ENCODE measurements at places on chromosomes 6 and 20. TPM values are rescaled to one million over a fixed set of nuclear protein-coding genes. Genes with fewer than 3 reads are reported as not detected.

GRCh38 chr6:161634916-161635315 is 361.1 kb upstream of the AGPAT4 start:
- DNase-seq = no peak

DNA sequence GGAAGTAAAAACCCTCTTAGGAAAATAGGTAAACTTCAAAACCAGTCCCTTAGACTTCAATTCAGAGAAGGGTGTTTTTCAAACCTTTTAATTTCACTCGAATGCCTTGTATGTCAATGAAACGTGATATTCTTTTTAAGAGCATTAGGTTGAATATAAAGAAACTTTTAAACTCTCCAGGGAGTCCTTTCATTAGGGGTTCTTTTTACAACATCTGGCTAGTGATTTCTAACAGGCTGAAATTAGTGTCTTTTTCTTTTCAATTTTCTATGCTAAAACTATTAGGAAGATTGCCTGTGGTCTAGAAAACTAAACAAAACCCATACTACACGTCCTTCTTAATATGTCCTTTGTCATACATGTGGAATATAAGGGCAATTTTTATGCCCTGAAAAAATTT is 569.7 kb upstream of the CITED2 start:
- DNase-seq = no peak

- peak; percentile 75 for DNase-seq
Measured at GRCh38 chr20:1212607-1213396, 9.5 kb downstream of the C20orf202 start.

CTCFL gene
- not detected for total RNA-seq

APCDD1L gene
- 0.24 TPM for total RNA-seq

FABP7 gene
- not detected for total RNA-seq

MLIP gene
- total RNA-seq = 332 TPM

- DNase-seq = peak; percentile 35
Measured at GRCh38 chr6:143594647-143595046, 83.1 kb upstream of the PHACTR2 start.

CCDC170 gene
- total RNA-seq = 0.38 TPM

GRCh38 chr6:106894978-106895702 is 79.4 kb downstream of the CD24 start:
- no peak for DNase-seq

DNA sequence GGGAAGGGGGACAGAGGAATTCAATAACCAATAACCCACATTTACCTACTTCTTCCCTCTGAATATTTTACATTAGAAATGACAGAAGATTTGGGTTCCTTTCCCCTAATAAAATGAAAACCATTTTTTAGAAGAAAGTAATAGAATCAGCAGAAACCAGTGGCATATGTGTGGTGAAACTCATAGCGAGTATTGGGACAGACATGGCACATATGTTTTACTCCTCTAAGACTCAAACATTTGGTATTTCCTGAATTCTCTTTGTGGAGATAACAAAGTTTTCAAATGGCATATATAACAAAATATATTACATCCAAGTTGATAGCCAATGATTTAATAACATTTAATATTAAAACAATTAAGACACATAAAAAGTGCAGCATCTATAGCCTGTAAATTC is 12.9 kb upstream of the BEND3 start:
- no peak for DNase-seq

DNA sequence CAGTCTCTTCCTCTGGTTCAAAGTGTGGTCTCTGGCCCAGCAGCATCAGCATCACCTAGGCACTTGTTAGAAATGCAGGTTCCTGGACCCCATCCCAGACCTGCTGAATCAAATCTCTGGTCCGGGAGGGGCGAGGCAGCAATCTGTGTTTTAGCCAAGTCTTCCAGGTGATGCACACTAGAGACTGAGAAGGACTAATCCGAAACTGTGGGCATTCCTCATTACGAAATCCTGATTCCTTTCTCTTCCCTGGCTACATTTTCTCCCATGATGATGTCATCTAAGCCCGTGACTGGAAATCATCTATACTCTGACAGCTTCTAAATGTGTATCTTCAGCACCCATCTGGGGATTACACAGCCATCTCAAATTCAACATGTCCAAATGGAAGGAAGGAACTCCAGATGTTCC is 39.7 kb upstream of the PRND start:
- no peak for DNase-seq

- no peak for DNase-seq
Measured at GRCh38 chr20:44576297-44576696, 6.1 kb upstream of the PKIG start.

DNA sequence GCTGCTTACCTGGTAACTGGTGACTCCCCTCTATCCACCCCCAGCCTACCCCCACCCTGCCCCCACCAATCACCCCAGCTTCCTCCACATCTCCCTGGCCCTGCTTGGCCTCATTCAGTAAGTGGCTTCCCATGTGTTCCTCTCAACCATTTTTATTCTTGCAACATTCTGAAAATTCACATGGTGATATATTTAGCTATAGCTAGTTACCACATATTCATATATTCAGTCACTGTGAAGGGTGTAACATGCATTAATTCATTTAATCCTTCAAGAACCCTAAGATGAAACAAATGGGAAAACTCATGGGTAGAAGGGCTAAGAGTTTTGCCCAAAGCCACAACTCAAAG is 95.4 kb upstream of the CEP85L start:
- DNase-seq = no peak

HLA-B gene
- total RNA-seq = 235 TPM

DNA sequence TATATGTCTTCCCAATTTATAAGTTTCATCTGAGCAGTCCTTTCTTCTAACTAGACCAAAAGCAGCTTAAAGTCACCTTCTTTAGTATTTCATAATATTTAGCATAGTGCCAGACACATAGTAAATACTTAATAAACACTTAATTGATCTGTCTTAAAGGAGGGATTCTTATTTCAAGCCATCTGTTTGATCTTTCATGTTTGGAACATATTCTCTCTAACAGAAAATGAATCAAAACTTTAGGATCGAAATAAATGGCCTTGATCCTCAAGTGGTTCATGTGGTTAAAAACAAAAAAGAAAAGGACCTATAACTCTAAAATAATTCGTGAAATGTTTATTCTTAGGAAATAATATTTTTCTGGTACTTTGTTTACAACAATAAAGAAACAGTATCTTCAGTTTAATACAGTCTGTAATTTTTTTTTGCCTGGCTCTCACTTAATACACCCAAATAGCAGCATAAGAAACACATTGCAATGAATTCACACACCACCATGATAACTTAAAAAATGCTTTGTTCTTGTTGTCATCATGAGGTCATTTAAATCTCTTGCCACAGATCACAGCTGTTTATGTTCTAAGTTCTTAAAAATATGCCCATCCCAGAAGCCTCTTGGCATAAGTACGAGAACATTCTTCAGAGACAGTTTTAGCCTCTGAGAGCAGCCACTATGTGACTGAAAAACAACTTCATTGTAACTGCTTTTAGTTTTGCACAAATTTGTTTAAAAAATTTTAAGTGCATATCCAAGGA is 48.1 kb downstream of the ESF1 start:
- no peak for DNase-seq

- DNase-seq = no peak
Measured at GRCh38 chr6:68468244-68468884, 166.7 kb upstream of the ADGRB3 start.

KHDC1 gene
- total RNA-seq = not detected

NKAPL gene
- 4.0 TPM for total RNA-seq

ADTRP gene
- not detected for total RNA-seq

DNA sequence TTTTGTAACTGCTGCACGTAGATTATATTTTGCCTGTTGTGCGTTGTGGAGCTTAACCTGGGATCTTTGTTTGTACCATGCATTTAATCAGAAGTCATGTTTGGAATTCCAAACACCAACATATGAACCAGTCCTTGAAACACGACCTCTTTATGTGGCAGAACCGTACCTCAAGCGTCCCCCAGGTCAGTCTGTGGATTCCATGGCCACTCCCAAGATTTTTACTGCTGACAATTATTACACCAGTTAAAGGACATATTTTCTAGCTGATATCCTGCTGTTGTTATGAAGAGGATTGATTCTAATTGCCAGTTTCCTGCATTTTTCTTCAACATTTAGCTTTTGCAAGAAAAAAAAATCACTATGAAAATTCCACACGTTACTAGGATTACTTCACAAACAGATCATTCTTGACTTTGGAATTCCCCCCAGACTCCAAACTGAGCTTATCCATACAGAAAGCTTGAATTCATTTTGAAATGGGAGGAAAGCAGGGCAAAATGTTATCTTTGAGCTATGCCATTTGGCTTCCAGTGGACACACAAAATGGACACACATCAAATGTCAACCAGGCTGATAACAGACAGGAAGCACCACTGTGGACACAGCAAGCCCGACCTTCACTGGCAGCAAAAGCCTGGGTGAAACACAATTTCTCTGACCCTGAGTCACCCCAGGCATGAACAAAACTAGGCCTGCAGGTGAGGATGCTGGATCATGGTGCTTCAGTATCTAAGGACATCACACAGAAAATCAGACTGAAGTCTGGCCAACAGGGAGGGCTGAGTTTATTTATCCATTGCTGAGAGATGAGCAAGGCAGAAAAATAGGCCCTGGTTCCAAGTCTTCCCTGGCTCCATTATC is 542.9 kb upstream of the JAG1 start:
- DNase-seq = no peak

FHL5 gene
- total RNA-seq = 2.0 TPM

GCNT2 gene
- total RNA-seq = 50.2 TPM

GRCh38 chr20:40463171-40463570 is 225.9 kb downstream of the MAFB start:
- DNase-seq = no peak

- peak; percentile 86 for DNase-seq
Measured at GRCh38 chr20:63686492-63687321, 9.7 kb upstream of the TNFRSF6B start.

MKKS gene
- total RNA-seq = 21.7 TPM

GRCh38 chr6:13472976-13473767 is 14.2 kb downstream of the GFOD1 start:
- no peak for DNase-seq

SLC17A4 gene
- not detected for total RNA-seq

DNA sequence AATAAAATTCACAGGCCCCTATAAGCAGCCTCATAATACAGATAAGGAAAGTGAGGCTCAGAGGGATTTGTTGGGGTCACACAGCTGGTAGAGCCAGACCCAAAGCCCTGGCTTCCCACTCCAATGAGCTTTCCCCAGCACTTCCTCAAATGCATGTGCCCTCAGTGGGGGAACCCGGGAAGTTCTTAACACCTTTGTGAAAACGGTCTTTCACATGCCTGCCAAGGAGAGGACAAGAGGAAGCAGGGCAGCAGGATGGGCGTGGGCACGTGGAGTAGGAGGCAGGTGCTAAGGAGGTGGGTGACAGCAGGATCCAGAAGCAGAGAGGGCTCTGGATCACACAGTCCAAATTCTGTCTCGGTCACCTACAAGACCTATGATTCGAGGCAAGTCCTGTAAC is 598 bp downstream of the PI16 start:
- DNase-seq = no peak

C6orf15 gene
- total RNA-seq = not detected

OR11A1 gene
- not detected for total RNA-seq

MYLK2 gene
- total RNA-seq = 0.18 TPM

MRAP2 gene
- total RNA-seq = not detected

DNA sequence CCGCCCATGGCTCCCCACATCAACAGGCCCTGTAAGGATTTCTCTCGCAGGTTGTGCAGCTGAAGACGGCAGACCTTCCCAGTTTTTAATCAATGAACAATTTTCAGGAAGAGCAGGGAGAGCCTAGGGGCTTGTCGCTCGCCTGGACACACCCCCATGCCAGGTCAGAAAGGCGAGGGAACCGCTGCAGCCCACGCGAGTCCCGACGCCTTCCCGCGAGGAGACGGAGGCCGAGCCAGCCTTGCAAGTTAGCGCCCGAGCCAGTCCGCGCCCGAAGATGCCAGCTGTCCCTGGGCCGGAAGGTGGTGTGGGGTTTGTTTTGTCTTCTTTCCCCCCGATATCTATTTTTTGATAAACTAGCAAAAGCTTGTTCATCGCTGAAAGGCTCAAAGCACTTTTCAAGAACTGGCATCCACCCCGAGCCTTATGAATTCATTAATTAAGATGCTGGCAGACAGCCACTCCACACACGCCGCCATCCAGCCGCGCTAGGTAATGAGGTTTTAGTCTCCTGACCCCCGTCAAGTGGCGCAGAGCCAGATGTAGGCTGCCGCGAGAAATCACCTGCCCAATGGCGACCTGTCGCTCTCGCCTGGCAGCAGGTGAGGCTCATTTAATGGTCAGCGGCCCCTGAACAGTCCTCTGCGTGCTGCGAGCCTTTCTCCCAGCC is 6.6 kb downstream of the CCDC167 start:
- no peak for DNase-seq

CLPSL2 gene
- total RNA-seq = not detected

DNA sequence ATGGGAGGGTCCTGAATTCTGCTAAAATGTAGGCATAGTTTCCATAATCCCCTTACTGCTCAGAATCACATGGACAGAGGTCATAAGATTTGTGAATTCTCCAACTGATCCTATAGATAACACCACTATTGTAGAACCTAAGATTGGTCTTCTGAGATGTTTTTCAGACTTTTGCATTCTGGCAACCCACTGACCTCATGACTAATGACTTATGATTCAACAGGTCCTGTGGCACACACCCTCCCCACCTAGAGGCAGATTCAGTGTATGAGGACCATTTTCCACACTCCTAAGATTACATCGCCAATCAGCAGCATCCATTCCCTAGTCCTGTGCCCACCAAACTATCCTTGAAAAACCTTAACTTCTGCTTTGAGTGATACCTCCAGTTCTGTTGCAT is 207.2 kb downstream of the BTBD9 start:
- DNase-seq = no peak

GRCh38 chr20:45459606-45460005 is 9.9 kb upstream of the WFDC2 start:
- no peak for DNase-seq

DNA sequence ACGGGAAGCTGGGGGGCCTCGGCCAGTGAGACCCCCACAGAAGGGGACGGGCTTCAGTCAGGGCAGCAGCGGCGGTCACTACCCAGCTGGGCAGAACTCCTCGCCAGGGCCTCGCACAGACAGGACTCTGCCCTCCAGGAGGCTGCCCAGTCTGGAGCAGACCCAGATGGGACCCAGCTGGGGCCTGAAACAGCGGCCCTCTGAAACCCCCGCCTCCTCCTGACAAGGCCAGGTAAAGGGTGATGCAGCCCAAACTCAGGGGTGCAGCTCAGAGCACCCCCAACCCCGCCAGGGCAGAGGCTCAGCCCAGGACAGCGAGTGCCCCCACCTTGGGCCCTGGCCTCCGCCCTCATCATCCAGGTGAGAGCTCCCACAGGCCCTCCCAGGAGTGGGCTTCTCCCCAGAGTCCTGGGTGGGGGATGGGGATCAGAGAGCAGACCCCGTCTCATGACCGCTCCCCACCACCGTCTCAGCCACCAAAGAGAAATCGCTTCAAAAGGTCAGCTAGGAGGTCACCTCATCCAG is 2.2 kb downstream of the EEF1A2 start:
- DNase-seq = no peak

SIGLEC1 gene
- total RNA-seq = 6.5 TPM

LY6G6C gene
- total RNA-seq = not detected

RIPPLY2 gene
- total RNA-seq = not detected

Measured in heart left ventricle (tissue), 16 donors.